H4 (cell line): ENCODE measurements at places on chromosomes 3 and 15. TPM values are rescaled to one million over a fixed set of nuclear protein-coding genes. Genes with fewer than 3 reads are reported as not detected.

DNA sequence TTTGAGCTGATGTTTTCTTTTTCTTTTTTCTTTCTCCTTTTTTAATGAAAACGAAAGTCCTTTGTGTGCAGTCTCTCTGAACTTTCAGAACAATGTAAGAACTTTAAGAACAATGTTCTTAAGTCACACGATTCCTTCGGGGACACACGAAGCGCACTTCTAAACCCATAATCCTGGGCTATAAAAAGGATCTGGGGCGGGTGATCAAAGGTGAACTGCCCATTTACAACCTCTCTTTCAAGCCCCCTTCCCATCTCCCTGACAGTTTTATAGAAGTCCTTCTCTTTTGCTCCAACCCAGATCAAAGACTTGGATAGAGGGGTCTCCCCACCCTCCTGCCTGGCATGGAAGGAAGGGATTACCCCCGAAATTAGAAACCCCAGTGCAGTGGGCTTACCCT lies 126.8 kb downstream of the BDH1 start:
- no peak for DNase-seq

The SLC35G2 gene
- total RNA-seq: 6.3 and 8.0 TPM in 2 replicates

DNA sequence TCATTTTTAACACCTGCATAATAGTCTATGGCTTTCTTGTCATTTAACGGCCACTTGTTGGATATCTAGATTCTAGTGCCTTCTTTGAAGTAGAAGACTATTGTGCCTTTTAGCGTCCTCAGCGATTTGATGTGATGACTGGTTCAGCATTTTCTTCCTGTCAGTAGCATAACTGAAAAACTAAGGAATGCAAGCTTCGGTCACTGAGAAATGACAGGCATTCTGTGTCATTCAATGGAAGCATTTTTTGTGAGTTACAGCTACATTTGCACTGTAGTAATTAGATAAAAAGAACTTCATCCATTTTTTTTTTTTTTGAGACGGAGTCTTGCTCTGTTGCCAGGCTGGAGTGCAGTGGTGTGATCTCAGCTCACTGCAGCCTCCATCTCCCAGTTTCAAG lies 10.3 kb downstream of the NEK11 start:
- no peak for DNase-seq

- DNase-seq: no peak
These were observed 82.5 kb downstream of the NEK11 start for GRCh38 chr3:131109156-131109555.

DNA sequence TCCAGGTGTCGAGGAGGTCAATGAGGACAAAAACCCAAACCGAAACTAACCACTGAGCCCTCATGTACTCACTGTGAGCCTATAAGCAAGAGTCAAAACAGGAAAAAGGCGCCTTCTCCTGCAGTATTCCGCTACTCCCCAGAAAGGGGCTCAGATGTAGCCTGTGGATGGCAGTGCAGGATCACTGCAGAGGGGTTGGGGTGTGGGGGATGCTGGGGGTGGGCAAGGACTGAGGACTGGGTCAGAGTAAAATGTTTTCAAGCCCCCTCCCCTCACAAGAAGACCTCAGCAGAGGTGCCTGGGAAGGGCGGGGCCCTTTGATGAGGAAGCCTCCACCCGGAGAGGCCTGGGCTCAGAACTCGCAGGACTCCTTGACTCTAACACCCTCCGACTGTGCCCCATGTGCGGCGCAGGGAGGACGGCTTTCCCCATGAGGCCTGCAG lies 170.1 kb downstream of the OSBPL10 start:
- DNase-seq: no peak

GRCh38 chr3:194537732-194538247 lies 51.0 kb upstream of the ATP13A3 start:
- peak; percentile 76 for DNase-seq

DNA sequence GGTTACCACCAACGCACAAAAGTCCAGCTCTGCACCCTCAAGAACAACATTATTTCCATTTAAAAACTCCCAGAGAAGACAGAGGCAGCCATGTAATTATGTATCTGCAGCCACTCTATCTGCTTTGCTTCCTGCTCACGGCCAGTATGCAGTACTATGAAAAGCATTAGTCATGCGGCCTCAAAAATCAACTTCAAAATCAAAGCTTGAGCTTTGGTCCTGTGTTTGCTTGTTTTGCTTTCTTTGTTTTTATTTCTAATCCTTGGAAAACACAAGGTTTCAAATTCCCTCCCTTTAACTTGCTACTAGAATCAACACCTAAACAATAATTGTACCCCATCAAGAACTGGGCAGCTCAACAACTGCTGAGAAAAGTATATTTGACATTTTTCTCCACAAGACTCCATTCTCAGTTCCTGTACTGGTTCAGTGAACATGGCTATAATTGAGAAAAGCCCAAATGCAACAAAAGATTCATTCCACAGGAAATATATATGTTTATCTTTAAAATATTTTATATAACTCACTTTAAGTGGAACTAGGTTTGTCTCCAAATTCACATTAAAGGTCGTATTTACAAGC lies 37.6 kb downstream of the GBE1 start:
- DNase-seq: peak; percentile 34

The GRAMD1C gene
- 0.23 and 0.81 TPM in 2 replicates for total RNA-seq

The EOMES gene
- total RNA-seq: 0.17 TPM in 1 of 2 replicates, not detected in the other

DNA sequence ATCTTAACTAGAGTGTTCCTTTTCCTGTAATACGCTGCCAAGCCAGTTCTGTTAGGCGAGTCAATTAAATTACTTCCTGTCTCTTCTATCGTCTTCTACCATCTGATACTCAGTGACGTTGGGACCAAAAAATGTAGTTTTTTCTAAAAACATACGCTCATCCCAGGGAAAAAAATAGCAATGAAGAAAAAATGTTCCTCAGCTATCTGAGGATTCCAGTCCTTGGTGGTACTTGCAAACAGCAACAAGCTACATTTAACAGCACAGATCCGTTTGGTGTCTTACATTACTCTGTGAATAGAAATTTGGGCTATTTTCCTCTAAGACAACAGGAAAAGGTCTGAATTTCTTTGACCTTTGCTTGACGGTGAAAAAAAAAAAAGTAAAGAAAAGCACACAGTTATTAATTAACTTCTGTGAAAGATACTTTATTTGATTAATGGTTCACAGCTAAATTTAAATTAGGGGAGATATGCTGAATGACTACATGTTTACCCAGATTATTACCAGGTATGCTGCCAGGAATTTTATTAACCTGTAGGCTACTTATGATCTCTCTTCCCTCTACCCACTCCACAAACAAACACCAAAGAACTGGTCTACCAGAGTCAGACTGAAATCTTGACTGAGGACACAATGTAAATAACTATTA lies 254.4 kb upstream of the ZPLD1 start:
- DNase-seq: no peak

- DNase-seq: no peak
These were observed 18.3 kb upstream of the CD200 start for GRCh38 chr3:112314649-112315048.

- DNase-seq: no peak
These were observed 981.3 kb upstream of the ALCAM start for GRCh38 chr3:104385421-104385820.

DNA sequence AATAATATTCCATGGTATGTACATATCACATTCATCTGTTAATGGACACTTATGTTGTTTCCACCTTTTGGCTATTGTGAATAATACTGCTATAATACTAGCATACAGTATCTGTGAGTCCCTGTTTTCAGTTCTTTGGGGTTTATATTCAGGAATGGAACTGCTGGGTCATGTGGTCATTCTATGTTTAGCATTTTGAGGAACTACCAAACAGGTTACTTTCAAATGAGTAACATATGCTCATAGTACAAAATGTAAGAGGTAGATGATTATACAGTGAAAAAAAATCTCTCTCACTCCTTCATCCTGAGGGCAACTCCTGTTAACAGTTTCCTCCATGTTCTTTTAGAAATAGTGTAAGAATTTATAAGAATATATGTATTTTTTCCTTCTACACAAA lies 162.2 kb downstream of the PLD1 start:
- DNase-seq: no peak

GRCh38 chr3:101643861-101644613 lies 32.9 kb downstream of the ZBTB11 start:
- DNase-seq: peak; percentile 69

The ATP13A5 gene
- total RNA-seq: 0.04 and 0.48 TPM in 2 replicates

The CHRNA5 gene
- 27.0 and 39.4 TPM in 2 replicates for total RNA-seq

The RHOV gene
- total RNA-seq: 0.41 TPM in 1 of 2 replicates, not detected in the other

The BMF gene
- 18.7 and 19.6 TPM in 2 replicates for total RNA-seq

- DNase-seq: no peak
These were observed 82.2 kb downstream of the CPN2 start for GRCh38 chr3:194268654-194269512.

The CCR2 gene
- total RNA-seq: not detected in 2 replicates

DNA sequence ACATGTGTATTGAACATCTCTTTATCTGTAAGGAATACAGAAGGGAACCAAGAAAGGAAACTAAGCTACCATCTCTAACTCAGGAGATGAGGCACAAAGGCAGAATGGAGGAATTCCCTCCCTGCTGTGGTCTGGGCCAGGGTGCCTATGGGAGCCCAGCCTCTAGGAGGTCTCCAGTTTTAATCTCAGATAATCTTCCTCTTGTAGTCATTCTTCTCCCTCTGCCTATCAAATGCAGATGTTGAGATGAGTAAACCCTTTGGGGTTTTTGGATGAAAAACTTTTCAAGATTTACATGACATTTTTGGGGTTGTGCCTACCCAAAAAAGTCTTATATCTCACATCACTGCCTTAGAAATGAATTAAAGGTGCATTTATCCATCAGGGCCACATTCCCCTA lies 23.3 kb downstream of the SCG5 start:
- no peak for DNase-seq

- DNase-seq: no peak
These were observed 29.4 kb downstream of the EEFSEC start for GRCh38 chr3:128182656-128183055.

The VEPH1 gene
- 0.75 and 8.9 TPM in 2 replicates for total RNA-seq

The SCN11A gene
- not detected in 2 replicates for total RNA-seq

GRCh38 chr3:58585994-58586393 lies 8.8 kb upstream of the FAM107A start:
- DNase-seq: no peak

- no peak for DNase-seq
These were observed 5.6 kb downstream of the EIF3J start for GRCh38 chr15:44542596-44542995.

The ANKRD63 gene
- total RNA-seq: 0.37 TPM in 1 of 2 replicates, not detected in the other

DNA sequence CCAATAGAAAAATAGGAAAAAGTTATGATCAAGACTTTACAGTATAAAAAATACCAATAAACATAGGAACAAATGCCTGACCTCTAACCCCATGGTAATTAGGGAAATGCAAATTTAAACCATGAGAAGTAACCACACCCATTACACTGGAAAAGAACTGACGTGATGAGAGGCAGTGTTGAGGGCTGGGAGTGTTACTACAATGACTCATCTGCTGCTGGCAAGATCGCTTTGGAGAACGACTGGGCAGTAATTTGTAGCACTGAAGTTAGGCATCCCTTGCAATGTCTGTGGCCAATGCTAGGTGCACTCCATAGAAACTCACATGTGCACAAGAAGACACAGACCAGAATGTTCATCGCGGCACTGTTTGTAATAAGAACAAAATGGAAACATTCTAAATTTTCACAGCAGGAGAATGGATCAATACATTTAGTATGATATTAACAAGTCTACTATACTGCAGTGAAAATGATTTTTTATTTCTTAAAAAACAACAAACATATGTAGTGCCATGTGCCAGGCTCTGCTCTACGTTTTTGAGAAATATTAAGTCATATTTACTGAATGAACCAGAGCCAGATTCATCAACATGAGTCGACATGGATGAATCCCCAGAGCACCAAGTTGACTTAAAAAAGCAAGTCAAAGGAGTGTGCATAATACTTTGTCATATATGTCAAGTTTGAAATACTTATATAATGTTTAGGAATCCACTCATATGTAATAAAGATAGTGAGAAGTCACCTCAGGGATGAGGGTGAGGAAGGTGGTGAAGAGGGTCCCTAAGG lies 37.6 kb upstream of the EPHB3 start:
- DNase-seq: peak; percentile 81

The CAMKV gene
- not detected in 2 replicates for total RNA-seq

The CSTA gene
- total RNA-seq: 39.5 and 62.1 TPM in 2 replicates

The PPARG gene
- 34.7 and 36.8 TPM in 2 replicates for total RNA-seq

The CSPG5 gene
- total RNA-seq: 0.93 and 1.5 TPM in 2 replicates

The CCDC66 gene
- 6.4 and 8.1 TPM in 2 replicates for total RNA-seq
